ENCODE measurements at places on chromosomes 13 and 19.

DNA sequence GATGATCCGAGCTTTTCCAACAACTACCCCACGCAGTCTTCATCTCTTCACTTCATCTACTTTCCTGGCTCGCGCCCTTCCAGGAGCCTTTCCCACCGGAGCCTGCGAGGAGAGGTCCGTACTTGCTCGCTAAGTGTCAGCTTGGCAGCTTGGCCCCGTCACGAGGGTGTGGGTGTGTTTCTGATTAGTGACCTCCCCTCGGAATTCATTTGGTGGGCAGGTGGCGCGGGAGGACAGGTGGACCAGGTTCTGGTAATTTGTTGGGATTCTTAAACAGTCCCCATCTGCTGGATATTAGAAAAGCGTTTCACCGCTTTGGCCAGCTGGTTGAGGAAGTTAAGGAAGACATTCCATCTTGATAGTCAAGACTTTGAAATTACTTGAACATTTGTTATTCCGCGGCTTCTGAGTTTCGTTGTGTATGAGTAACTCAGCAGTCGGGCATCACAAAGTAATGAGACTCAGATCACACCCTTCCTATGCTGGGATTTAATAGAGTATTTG lies 515 bp downstream of the UFM1 start:
- peak; percentile 51 for DNase-seq

DNA sequence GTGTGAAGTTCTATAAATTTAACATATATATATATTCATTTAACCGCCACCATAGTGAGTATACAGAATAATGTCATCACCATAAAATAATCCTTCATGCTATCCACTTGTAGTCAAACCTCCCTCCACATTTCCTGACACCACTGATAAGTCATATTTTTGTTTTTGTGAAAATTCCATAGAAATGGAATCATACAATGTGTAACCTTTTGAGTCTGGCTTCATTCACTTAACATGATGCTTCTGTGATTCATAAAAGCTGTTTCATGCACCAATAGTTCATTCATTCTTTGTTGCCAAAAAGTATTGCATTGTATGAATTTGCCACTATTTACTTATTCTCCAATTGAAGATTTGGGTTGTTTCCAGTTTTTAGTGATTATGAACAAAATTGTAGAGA lies 497.5 kb upstream of the PCDH20 start:
- DNase-seq: no peak

- no peak for DNase-seq
Measured at GRCh38 chr19:50434525-50434924, 1.8 kb downstream of the MYBPC2 start.

- DNase-seq: no peak
Measured at GRCh38 chr13:56563663-56564062, 577.1 kb upstream of the PRR20A start.

- no peak for DNase-seq
Measured at GRCh38 chr13:77703408-77703807, 5.9 kb downstream of the SLAIN1 start.

DNA sequence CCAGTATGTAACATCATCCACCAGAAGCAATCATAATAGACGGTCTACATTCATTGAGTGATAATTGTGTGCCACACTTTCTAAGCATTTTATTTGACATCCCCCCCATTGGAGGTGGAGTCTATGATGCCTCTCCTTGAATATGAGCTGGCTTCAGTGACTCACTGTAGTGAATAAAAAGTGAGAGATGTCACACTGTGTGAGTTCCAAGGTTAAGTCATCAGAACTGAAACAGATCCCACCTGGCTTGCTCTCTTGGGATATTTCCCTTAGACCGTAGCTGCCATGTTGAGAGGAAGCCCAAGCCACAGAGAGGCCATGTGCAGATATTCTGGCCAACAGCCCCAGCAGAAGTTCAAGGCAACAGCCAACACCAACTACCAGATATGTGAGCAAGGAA lies 12.6 kb downstream of the RTBDN start:
- DNase-seq: no peak

DNA sequence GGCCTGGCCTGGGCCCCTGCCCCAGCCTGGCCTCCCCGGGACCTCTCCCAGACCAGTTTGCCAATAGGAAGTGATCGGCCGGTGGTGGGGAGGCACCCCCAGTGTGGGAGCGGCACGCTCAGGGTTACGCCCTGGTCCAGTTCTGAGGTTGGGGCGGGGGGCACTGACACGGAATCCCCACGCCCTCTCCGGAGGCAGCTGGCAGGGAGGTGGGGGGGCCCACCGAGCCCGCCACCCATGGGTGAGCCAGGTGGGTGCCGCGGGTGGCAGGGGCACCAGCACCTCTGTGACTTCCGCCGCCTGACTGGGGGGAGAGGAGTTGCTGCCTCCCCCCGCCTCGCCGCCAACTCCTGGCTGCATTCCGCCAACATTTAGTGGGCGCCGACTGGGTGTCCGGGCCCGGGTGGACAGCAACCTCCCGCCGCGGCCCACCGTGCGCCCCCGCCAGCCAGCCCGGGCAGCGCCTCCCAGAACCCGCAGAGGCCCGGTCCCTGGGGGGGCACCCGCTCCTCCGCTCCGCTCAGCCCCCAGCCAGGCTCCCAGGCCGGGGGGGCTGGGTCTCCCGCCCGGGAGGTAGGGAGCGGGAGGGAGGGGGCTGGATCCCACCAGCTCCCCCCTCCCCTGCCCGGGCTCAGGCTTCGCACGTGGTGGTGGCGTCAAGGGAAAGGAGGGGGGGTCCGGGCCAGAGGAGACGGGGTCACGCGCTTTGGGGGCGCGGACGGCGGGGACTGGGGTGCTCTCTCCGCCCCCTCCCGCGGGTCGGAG lies 2.0 kb downstream of the ZBTB7A start:
- DNase-seq: peak; percentile 63

DNA sequence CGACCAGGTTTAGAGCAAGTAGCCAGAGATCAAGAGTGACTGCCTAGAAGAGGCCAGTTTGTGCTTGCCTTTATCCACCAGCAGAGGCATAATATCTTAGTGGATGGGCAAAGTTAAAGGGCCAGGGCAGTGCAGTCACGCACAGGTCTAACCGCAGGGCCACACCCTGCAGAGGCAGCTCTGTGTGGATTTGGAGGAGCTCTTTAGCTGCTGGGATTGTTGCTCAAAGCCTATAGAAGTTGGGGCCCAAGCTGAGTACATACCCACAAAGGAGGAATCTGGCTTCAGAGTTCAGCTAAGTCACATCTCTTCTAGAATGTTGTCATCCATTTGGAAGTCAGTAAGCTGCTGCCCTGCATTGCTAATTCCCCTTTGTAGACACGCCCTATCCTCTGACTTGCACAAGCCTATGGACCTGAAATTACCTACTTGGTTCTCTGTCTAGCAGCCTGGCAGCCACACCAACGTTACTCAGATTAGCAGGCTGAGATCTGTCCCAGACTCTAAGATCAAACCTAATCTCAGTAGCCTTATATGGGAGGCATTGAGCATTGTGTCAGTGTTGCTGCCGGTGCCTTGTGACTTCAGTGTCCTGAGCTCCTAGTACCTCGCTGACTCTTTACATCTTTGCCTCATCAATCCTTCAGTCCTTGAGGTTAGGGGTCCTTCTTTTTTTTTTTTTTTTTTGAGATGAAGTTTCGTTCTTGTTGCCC lies 102.9 kb upstream of the STARD13 start:
- DNase-seq: no peak

- no peak for DNase-seq
Measured at GRCh38 chr19:49801401-49801888, 11.6 kb downstream of the FUZ start.

- no peak for DNase-seq
Measured at GRCh38 chr19:9620842-9621155, 233 bp downstream of the ZNF561 start.

GRCh38 chr13:79365981-79366380 lies 40.1 kb downstream of the RBM26 start:
- no peak for DNase-seq

DNA sequence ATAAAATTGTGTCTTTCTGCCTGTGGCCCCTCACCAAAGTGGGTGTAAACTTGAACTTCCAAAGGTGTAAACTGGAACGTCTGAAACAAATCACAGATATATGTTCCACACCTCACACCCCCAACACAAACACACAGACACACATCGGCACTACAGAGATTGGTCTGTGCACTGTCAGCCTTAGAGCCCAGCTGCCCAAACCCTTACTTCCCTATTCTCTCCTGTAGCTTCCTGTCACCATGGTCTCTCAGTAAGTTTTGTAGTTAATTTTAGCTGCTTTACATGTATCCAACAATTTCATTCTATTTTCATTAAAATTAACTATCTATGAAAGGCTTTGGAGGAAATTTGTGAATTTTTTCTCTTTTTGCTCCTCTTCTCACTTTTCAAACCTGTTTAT lies 5.4 kb downstream of the TM9SF2 start:
- no peak for DNase-seq

GRCh38 chr19:6660930-6661329 lies 9.0 kb downstream of the TNFSF14 start:
- no peak for DNase-seq

DNA sequence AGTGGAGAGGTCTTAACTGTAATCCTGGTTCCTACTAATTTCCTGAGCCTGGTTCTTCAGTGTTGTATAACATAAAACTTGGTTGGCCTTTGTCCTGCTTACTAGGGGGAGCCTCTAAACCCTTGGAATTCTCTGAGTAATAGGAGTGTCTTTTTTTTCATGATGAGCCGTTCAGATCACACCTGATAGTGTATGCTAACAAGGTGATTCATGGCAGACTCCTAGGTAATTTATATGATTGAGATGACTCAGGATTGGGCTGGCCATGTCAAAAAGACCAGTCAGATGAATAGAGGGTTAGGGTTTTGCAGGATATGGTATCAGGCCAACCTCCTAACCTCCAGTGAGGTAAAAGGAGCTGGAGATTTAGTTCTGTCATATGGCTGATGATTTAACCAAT lies 135.8 kb upstream of the KLF12 start:
- DNase-seq: no peak

DNA sequence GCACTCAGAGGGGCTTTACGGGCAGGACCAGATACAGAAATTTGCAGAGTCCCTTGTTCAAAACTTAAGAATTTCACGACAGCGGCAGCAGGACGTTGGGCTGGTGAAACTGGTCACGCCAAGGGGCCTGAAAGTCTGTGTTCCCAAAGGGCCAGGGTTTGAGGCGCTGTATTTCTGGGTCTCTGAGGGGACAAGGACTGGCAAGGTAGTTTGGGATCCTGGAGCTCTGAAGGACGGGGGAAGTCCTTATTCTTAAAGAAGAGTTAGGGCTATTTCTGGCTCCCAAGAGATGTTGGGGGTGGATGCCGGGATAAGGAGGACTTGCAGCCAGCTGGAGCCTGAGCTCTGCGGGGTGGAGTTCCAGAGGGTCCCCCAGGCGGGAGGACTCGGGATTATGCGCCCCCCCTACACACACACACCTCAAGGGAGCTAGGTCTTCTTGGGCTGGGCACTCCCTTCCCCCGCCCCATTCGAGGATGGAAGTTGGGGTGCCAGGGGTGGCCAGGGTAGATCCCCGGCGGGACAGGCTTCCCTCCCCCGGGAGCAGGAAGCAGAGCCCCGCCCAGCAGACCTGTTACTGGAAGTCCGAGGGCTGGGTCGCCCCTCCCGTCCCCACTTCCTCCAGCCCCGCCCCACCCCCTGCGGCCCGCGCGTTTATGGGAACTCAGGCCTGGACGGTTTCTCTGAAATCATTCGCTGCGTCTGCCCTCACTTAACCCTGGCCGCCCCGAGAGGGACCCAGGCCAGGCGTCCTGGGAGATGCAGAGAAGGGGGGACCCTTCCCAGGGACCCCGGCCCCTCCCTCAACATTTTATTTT lies 5.6 kb downstream of the BCL3 start:
- DNase-seq: peak; percentile 78

GRCh38 chr13:99922631-99923404 lies 48.7 kb downstream of the ZIC5 start:
- no peak for DNase-seq

- no peak for DNase-seq
Measured at GRCh38 chr13:114011226-114011625, 37.4 kb upstream of the C13orf46 start.

- no peak for DNase-seq
Measured at GRCh38 chr19:12000152-12000981, 35.1 kb downstream of the ZNF433 start.

GRCh38 chr13:44013758-44014291 lies 134.1 kb downstream of the LACC1 start:
- no peak for DNase-seq

GRCh38 chr19:2803486-2804155 lies 16.0 kb upstream of the ZNF554 start:
- DNase-seq: no peak

GRCh38 chr13:29038700-29039099 lies 218.6 kb downstream of the MTUS2 start:
- DNase-seq: no peak

DNA sequence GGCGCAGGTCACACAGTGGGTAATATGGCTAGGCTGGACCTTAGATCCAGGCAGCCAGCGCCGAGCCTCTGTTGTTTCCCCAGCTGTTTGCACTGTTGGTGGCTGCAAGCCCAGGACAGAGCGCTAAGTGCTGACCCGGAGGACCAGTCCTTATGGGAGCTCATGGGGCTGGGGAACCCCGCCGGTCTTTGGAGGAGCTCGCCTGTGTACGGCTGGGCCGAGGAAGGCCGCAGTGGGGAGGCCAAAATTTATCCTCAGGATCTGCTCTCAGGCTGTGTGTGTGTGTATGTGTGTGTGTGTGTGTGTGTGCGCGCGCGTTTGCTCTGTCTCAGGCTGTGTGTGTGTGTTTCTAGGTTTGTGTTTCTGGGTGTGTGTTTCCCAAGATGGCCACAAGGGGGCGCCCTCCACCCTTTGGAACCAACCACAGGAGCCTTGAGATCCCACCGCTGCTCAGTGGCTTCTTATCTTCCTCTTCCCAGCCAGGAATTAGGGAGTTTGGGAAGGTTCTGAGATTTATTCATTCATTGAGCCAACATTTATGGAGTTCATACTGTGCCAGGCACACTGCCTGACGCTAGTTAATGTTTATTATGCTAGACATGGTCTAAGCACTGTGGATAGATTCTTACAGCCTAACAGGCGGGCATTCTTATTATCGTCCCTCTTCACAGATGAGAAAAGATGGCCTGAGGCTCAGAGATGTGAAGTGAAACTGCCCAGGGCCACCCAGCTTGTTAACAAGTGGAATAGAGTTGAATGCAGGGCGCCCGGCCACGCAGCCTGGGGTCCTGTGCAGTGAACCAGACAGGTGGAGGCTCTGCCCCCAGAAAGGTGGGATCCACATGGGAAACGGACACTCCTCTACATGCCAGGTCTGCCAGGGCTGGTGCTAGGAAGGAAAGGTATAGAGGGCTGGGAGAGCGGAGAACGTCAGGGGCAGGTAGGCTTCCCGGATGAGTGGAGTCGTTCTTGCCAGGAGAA lies 13.0 kb downstream of the PGLYRP1 start:
- DNase-seq: peak; percentile 72

GRCh38 chr13:45747071-45747470 lies 45.0 kb downstream of the CBY2 start:
- DNase-seq: no peak

- no peak for DNase-seq
Measured at GRCh38 chr19:15398501-15399233, 19.1 kb upstream of the AKAP8 start.

GRCh38 chr13:43019811-43020210 lies 3.6 kb upstream of the DNAJC15 start:
- no peak for DNase-seq

GRCh38 chr19:4633140-4633967 lies 6.0 kb upstream of the TNFAIP8L1 start:
- DNase-seq: peak; percentile 65

- DNase-seq: no peak
Measured at GRCh38 chr13:110391273-110391672, 84.2 kb downstream of the COL4A2 start.

- peak; percentile 60 for DNase-seq
Measured at GRCh38 chr13:99528547-99528946, 27.3 kb downstream of the TM9SF2 start.
